Bronchial epithelial cell (primary cell): ENCODE measurements at places on chromosomes 13 and 19. TPM values are rescaled to one million over a fixed set of nuclear protein-coding genes. Genes with fewer than 3 reads are reported as not detected.

The OR7C1 gene
- total RNA-seq, result under 0.01 TPM in 1 of 2 replicates, not detected in the other

The CDX2 gene
- not detected in 2 replicates for total RNA-seq

The PGLYRP1 gene
- not detected in 2 replicates for total RNA-seq

The JSRP1 gene
- not detected in 2 replicates for total RNA-seq

The ZNF497 gene
- 0.53 and 2.2 TPM in 2 replicates for total RNA-seq

The PRRG2 gene
- total RNA-seq, result 4.5 and 6.3 TPM in 2 replicates

The TLE6 gene
- total RNA-seq, result under 0.01 TPM in 1 of 2 replicates, not detected in the other
